MM.1S (cell line): ENCODE measurements at places on chromosomes 3 and 15.

DNA sequence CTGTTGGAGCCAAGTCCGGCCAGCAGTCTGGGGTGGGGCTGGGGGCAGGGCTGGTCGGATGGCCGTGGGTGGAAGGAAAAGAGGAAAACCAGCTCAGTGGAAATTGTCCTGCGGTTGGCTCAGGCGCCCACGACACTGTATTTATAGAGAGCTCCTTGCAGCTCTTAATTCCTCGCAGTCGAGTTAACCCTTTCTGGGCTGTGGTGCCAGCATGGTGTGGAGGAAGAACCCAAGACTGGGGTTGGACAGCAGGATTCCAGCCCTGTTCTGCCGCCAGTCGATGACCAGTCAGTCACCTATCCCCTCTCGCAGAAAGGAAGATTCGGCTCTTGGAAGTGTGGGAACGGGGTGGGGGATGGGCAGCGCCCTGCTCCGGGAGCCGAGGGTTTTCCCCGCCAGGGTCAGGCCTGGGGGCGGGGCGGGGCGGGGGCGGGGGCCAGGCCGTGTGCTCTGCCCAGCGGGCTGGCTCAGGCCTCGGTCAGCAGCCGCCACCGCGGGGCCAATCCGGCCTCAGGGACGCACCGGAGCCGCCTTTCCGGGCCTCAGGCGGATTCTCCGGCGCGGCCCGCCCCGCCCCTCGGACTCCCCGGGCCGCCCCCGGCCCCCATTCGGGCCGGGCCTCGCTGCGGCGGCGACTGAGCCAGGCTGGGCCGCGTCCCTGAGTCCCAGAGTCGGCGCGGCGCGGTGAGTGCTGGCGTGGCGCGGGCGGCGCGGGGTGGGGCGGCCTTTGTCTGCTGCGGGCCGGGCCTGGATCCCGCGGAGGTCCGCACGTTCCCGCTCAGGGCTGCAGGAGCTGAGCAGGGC is at the start of gene CD276:
Gene CD276 (plus strand): TSS at position 607 of the 804 bp plus-strand sequence. CDS start 15,257 bp downstream, outside the sequence.
- peak; percentile 60 for DNase-seq

DNA sequence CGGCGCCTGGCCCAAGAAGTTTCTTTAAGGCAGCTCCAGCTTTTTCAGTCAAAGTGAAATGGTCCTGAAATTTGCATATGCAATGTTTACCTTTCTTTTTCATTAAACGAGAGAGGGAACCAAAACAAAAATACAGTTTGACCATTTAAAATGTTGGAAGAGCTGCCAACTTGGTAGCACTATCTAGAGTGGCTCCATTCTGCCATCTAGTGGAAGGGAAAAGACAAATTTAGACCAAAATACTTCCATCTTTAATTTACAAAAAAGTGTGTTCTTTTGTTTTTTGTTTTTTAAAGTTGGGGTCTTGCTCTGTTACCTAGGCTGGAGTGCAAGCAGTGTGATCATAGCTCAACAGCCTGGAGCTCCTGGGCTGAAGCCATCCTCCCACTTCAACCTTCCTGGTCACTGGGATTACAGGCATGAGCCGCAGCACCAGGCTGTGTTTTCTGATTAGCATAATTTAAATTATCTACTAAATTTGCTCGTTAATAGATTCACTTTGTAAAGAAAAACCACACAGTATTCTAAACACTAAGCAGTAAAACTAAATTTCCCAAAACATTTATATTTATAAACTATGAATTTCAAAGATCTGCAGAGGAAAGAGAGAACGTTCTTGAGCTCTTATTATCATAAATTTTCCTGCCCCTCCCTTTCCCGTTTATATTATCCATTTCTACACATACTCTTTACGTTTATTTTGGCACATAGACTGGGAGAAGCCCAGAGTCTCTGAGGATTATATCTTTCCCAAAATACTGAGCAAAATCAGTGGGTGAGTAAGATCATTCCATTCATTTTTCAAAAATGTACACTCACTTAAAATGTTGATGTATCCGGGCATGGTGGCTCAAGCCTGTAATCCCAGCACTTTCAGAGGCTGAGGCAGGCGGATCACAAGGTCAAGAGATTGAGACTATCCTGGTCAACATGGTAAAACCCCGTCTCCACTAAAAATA is 15.4 kb upstream of the RFC4 start:
- peak; percentile 83 for DNase-seq

- DNase-seq: no peak
Measured at GRCh38 chr15:93645594-93645993, 556.6 kb upstream of the RGMA start.

GRCh38 chr15:88431441-88431840 is 35.7 kb downstream of the MRPL46 start:
- DNase-seq: no peak

- no peak for DNase-seq
Measured at GRCh38 chr3:194935061-194935460, 249.4 kb downstream of the FAM43A start.

- no peak for DNase-seq
Measured at GRCh38 chr3:15007681-15008141, 57.4 kb downstream of the MRPS25 start.

GRCh38 chr3:49813497-49814174 is at the start of gene UBA7:
Gene UBA7, minus strand, starts transcription at chr3:49813953. Its CDS starts 166 bp downstream, at chr3:49813787.
- peak; percentile 15 for DNase-seq

- no peak for DNase-seq
Measured at GRCh38 chr3:189132839-189133238, 38.9 kb upstream of the TPRG1 start.

- DNase-seq: no peak
Measured at GRCh38 chr3:122233101-122233952, 49.9 kb downstream of the CASR start.

GRCh38 chr3:78154521-78155186 is 1114.8 kb downstream of the ROBO2 start:
- no peak for DNase-seq

GRCh38 chr15:101305820-101306255 is 10.8 kb upstream of the SNRPA1 start:
- no peak for DNase-seq
